ENCODE measurements at places on chromosomes 1 and 21. TPM values are rescaled to one million over a fixed set of nuclear protein-coding genes. Genes with fewer than 3 reads are reported as not detected.

DNA sequence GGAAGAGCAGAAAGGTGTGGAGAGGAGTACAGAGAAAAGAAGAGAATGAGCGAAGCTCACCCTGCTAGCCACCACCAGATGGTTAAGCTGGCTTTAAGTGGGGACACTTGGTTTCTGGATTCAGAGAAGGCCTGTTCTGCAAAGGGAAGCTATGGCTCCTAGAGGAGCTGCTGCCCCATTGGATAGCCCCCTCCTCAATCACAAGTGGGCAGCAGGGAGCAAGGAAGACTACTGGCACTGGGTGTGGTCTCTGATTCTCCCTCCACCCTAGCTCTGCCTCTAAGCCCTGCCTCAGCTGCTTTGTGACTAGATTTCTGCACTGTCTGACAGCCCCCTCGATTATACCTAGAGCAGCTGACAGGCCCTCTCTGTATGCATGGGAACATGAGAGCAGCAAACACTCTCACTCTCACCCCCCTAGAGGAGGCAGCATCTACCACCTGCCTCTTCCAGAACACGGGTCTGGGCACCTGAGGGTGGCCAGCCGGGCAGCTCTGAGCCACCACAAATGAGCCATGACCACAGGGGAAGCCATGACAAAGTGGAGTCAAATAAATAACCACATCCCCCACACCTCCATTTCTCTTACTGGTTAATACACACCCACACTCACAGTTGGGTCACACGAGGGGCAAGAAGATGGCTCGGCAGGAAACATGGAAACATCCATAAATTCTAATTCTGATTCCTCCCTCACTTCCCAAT lies 13.6 kb downstream of the PLEKHA6 start:
- no peak for DNase-seq
- peaks cover 33% of the 10 kb centered on the region for H3K4me1 ChIP-seq
- H3K27ac ChIP-seq = no peak overlapping the region
- H3K36me3 ChIP-seq = no peaks in the 10 kb centered on the region

CLDN19 gene
- not detected for polyA plus RNA-seq

GRCh38 chr1:157230500-157230899 lies 92.3 kb upstream of the ETV3 start:
- no peaks in the 10 kb centered on the region for H3K4me1 ChIP-seq
- no peaks in the 10 kb centered on the region for H3K36me3 ChIP-seq
- H3K27me3 ChIP-seq = no peaks in the 10 kb centered on the region
- DNase-seq = no peak
- no peak overlapping the region for H3K4me3 ChIP-seq

- no peaks in the 10 kb centered on the region for H3K27me3 ChIP-seq
- H3K36me3 ChIP-seq = no peaks in the 10 kb centered on the region
Measured at GRCh38 chr21:41868062-41868710, 11.0 kb downstream of the PRDM15 start.

NBPF26 gene
- 4.1 TPM for polyA plus RNA-seq

DNA sequence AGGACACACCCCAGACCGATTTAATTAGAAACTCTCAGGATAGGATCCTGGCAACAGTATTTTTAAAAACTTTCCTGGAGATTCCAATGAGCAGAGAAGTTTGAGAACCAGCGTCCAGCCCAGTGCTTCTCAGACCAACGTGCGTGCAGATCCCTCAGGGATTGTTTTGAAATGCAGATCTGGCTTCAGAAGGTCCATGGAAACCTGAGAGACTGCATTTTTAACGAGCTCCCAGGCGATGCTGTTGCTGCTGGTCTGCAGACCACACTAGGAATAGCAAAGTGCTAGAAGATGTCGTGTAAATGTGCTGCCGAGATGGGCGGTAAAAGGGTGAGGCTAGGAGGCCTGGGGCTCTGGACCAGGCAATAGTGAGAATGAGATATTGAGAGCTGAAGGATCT lies 18.4 kb upstream of the CASQ1 start:
- no peaks in the 10 kb centered on the region for H3K27me3 ChIP-seq
- no peaks in the 10 kb centered on the region for H3K4me1 ChIP-seq
- no peak for DNase-seq
- H3K4me3 ChIP-seq = no peak overlapping the region

- no peaks in the 10 kb centered on the region for H3K27me3 ChIP-seq
- DNase-seq = no peak
- no peaks in the 10 kb centered on the region for H3K4me1 ChIP-seq
Measured at GRCh38 chr1:229085291-229085690, 185.6 kb upstream of the RAB4A start.

DNA sequence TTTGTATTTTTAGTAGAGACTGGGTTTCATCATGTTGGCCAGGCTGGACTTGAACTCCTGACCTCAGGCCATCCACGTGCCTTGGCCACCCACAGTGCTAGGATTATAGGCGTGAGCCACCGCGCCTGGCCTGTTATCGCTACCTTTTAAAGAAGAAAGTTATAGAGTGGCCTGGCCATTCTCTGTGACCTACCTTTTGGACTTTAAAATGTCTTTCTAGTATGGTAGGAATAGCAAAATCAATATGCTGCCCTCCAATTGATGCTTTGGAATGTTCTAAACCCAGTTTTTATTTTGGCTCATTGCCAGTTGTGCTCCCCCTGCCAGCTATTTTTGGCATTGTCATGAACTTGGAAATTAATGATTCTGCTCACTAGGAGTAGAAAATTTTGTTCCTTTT lies 19.9 kb downstream of the HIPK1 start:
- peaks cover 17% of the 10 kb centered on the region for H3K4me1 ChIP-seq
- no peaks in the 10 kb centered on the region for H3K36me3 ChIP-seq
- H3K27ac ChIP-seq = no peak overlapping the region

S100B gene
- 6.4 TPM for polyA plus RNA-seq

OR2L3 gene
- polyA plus RNA-seq = not detected

DNA sequence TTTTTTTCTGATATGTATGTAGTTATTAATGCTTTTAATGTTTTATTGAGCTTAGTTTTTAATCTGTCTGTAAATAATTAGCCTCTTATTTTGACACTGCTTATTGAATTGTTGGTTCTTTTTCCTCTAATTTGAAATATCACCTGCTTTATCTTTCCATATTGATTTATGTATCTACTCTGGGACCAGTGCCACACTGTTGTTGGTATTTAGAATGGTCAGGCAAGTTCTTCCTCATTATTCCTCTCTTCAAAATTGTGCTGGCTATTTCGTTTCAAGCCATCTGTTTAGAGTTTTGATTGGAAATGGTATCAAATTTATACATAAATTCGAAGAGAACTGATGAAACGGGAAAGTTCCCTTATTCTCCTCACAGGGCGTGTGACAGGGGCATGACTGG lies 96.8 kb upstream of the APP start:
- no peaks in the 10 kb centered on the region for H3K27me3 ChIP-seq
- H3K27ac ChIP-seq = no peak overlapping the region
- no peak overlapping the region for H3K4me3 ChIP-seq
- DNase-seq = no peak
- H3K4me1 ChIP-seq = no peaks in the 10 kb centered on the region

- H3K36me3 ChIP-seq = no peaks in the 10 kb centered on the region
- no peak overlapping the region for H3K4me3 ChIP-seq
- H3K4me1 ChIP-seq = no peaks in the 10 kb centered on the region
- no peaks in the 10 kb centered on the region for H3K27me3 ChIP-seq
- no peak overlapping the region for H3K27ac ChIP-seq
- DNase-seq = no peak
Measured at GRCh38 chr1:222886194-222886854, 71.5 kb downstream of the DISP1 start.

ASPM gene
- polyA plus RNA-seq = 0.08 TPM

GRCh38 chr1:14713077-14713476 lies 114.6 kb downstream of the KAZN start:
- no peak for DNase-seq
- H3K27ac ChIP-seq = no peak overlapping the region
- no peaks in the 10 kb centered on the region for H3K36me3 ChIP-seq
- H3K4me3 ChIP-seq = no peak overlapping the region

DNA sequence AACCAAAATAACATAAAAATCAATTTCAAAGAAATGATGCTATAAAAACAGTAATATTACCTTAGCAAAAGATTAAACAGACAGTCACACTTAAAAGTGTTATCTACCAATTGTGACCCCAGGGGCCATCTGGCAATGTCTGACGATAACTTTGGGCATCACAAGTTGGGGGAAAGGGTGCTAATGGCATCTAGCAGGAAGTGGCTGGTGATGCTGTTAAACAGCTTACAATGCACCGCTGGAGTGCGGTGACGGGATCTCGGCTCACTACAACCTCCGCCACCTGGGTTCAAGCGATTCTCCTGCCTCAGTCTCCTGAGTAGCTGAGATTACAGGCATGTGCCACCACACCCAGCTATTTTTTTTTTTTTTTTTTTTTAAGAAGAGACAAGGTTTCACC lies 27.6 kb downstream of the NUP133 start:
- DNase-seq = no peak
- H3K4me3 ChIP-seq = no peak overlapping the region
- peaks cover 38% of the 10 kb centered on the region for H3K36me3 ChIP-seq

- no peaks in the 10 kb centered on the region for H3K4me1 ChIP-seq
- no peak overlapping the region for H3K27ac ChIP-seq
- H3K4me3 ChIP-seq = no peak overlapping the region
- no peaks in the 10 kb centered on the region for H3K27me3 ChIP-seq
- peak; percentile 41 for DNase-seq
Measured at GRCh38 chr21:42079008-42079938, 8.2 kb downstream of the UMODL1 start.

GRCh38 chr1:113659035-113659434 lies 100.3 kb downstream of the PHTF1 start:
- no peak for DNase-seq
- H3K36me3 ChIP-seq = peaks cover 4% of the 10 kb centered on the region
- H3K27me3 ChIP-seq = no peaks in the 10 kb centered on the region
- H3K4me3 ChIP-seq = no peak overlapping the region

GRCh38 chr1:111270771-111271463 lies 19.7 kb upstream of the CHIA start:
- H3K27ac ChIP-seq = no peak overlapping the region
- H3K36me3 ChIP-seq = no peaks in the 10 kb centered on the region
- no peak for DNase-seq

DNA sequence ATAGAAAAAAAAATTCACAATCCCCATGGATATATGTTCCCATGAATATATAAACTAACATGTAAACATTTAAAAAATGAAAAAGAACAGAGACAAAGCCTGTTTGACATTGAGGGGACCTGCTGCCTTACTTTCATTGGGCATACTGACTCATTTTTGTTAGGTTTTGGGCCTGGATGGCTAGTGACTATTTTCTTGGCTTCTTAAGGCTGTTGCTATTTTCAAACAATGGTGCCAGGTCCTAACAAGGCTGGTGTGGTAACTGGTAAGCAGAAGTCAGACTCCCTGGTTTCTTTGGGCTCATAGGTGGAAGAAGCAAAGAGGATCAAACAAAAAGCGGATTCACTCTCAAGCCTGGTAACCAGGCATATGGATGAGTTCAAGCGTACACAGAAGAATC lies 51.0 kb downstream of the LAMC2 start:
- DNase-seq = no peak
- H3K36me3 ChIP-seq = no peaks in the 10 kb centered on the region
- H3K27ac ChIP-seq = no peak overlapping the region
- peaks cover 39% of the 10 kb centered on the region for H3K4me1 ChIP-seq
- H3K27me3 ChIP-seq = no peaks in the 10 kb centered on the region

DCST2 gene
- polyA plus RNA-seq = 0.65 TPM

DNA sequence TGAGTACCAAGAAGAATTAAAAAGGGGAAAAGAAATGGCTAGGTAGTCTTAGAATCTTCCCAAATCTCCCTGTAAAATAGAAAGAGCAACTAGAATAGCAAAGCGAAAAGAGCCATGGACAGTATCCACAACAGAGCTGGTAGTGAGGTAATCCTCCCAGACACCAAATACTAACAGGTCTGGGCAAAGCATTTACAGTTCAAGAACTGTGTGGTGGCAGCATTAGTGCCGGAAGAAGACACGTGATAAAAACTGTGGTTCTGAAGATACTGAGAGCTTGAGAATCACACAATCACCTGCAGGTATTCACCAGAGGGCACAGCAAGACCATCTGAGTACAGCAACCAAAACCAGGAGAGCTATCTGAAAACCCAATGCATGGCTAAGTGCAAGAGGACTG lies 31.8 kb upstream of the OLIG2 start:
- no peak overlapping the region for H3K27ac ChIP-seq
- H3K4me1 ChIP-seq = no peaks in the 10 kb centered on the region
- H3K4me3 ChIP-seq = no peak overlapping the region
- DNase-seq = no peak

DNA sequence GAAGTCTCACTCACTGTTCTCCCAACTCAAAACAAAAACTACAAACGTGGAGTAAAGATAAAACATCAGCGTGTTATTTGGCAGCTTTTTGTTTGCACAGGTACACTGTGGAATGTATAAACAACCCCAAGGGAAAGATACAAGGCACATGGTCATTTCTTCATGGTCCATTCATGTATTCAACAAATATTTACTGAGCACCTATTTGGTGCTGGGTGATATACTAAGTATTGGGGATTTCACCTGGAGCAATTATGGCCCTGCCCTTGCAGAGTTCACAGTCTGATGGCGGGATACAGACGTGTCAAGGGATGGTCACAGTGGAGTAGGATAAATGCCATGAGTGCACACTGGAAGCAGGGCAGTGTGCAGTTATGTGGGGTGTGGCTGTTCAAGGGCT lies 136.1 kb downstream of the SPATA46 start:
- no peaks in the 10 kb centered on the region for H3K27me3 ChIP-seq
- H3K36me3 ChIP-seq = no peaks in the 10 kb centered on the region
- H3K4me1 ChIP-seq = no peaks in the 10 kb centered on the region
- DNase-seq = no peak
- no peak overlapping the region for H3K27ac ChIP-seq

GRCh38 chr21:32036756-32037155 lies 163.9 kb downstream of the HUNK start:
- DNase-seq = no peak
- no peak overlapping the region for H3K4me3 ChIP-seq
- no peaks in the 10 kb centered on the region for H3K4me1 ChIP-seq
- no peak overlapping the region for H3K27ac ChIP-seq

- no peaks in the 10 kb centered on the region for H3K4me1 ChIP-seq
- H3K4me3 ChIP-seq = no peak overlapping the region
- H3K27me3 ChIP-seq = no peaks in the 10 kb centered on the region
- DNase-seq = no peak
- H3K27ac ChIP-seq = no peak overlapping the region
Measured at GRCh38 chr1:238961790-238962189, 424.6 kb upstream of the CHRM3 start.

GRCh38 chr21:44912158-44912473 lies 8.6 kb downstream of the ITGB2 start:
- H3K4me1 ChIP-seq = no peaks in the 10 kb centered on the region
- DNase-seq = peak; percentile 67
- no peak overlapping the region for H3K4me3 ChIP-seq
- H3K27ac ChIP-seq = peak overlapping the region; percentile 35
- no peaks in the 10 kb centered on the region for H3K27me3 ChIP-seq
